ENCODE measurements at places on chromosomes 6 and 20. TPM values are rescaled to one million over a fixed set of nuclear protein-coding genes. Genes with fewer than 3 reads are reported as not detected.

The KCNK15 gene
- 0.22 TPM for total RNA-seq

The MUC21 gene
- not detected for total RNA-seq

The NOX3 gene
- total RNA-seq, result not detected

The MYBL2 gene
- 190 TPM for total RNA-seq

The EIF6 gene
- total RNA-seq, result 114 TPM

The SLC22A7 gene
- not detected for total RNA-seq

The BIRC7 gene
- not detected for total RNA-seq

The BCKDHB gene
- 33.1 TPM for total RNA-seq

The MATN4 gene
- total RNA-seq, result 0.20 TPM

DNA sequence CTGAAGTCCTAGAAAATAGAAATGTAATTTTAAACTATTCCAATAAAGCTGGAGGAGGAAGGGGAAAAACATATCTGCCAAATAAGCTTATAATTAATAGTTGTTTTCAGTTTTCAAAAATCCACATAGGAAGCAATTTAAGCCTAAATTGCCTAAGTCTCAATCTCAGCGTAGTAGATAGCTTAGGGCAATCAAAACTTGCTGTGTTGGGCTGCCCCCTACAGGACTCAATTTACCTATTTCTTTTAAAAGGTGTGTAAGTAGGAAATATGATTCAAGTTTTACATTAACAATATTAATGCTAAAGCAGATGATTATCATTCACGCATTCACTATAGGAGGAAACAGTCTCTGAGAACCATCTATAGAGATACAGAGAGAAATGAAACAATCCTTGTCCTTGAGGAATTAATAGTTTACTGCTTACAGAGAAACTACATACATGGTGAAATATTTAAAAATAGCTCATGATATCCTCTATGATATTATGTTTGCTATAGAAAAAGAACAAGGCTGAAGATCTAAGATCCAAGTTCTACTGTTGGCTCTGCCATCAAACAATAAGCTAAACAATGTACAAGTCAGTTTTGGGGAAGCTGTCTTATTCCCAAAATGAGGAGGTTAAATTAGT lies 102.1 kb downstream of the ATG5 start:
- DNase-seq, result peak; percentile 71

- no peak for DNase-seq
These were observed 119.4 kb downstream of the NCOA3 start for GRCh38 chr20:47620808-47621805.

- peak; percentile 63 for DNase-seq
These were observed 16.2 kb upstream of the CLDN20 start for GRCh38 chr6:155247618-155248007.

- DNase-seq, result no peak
These were observed 60.8 kb downstream of the STX11 start for GRCh38 chr6:144211160-144211559.

DNA sequence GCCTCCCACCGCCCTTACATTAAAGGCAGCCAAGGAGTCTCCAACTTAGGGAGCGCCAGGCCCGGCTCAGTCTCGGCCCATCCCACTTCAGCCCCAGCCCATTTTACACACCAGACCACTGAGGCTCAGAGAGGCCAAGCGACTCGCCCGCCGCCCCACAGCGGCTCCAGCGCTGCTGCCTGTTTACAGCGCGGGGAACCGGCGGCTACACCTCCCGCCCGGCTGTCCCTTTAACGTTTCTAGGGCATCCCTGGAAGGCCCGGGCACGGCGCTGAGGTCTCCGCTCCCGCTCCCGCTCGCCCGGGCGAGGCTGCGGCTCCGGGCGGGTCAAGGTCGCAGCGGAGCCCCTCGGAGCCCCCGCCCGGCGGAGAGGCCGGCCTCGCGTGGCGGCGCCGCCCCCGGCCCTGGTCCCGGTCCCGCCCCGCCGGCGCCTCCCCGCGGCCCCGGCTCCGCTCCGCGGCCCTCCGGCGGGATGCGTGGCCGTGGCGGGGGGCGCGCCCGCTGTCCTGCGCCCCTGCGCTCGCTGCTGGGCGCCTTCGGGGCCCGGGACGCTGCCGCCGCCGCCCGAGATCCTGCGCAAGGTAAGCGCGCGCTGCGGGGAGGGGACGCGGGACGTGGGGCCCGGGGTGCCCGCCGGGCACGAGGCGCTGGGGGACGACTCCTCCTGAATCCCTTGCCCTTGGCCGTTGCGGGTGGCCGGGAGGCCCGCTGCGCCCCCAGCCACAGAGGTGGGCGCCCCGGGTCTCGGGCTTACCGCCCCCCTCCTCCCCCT lies 27.1 kb upstream of the PHACTR3 start:
- peak; percentile 58 for DNase-seq

- DNase-seq, result peak; percentile 83
These were observed 118.4 kb downstream of the FARS2 start for GRCh38 chr6:5379647-5380242.

GRCh38 chr20:8361006-8361652 lies 229.1 kb downstream of the PLCB1 start:
- no peak for DNase-seq

DNA sequence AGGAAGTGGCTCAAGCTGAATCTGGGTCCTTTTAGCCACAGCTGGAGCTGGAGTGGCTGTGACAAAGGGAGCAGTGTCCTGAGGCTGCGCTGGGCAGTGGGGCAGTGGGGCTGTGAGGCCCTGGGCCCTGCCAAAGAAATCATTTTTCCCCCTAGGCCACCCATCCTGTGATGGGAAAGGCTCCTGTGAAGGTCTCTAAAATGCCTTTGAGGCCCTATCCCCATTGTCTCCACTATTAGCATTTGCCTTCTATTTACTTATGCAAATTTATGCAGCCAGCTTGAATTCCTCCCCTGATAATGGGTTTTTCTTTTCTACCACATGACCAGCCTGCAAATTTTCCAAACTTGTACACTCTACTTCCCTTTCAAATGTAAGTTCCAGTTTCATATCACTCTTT lies 539.2 kb downstream of the MEI4 start:
- DNase-seq, result no peak

GRCh38 chr6:159800141-159800865 lies at the start of gene PNLDC1:
Gene PNLDC1 (plus strand): TSS chr6:159800276. CDS start chr6:159800308, 32 bp downstream.
- no peak for DNase-seq

GRCh38 chr20:46661659-46662058 lies 10.4 kb upstream of the SLC13A3 start:
- DNase-seq, result no peak

DNA sequence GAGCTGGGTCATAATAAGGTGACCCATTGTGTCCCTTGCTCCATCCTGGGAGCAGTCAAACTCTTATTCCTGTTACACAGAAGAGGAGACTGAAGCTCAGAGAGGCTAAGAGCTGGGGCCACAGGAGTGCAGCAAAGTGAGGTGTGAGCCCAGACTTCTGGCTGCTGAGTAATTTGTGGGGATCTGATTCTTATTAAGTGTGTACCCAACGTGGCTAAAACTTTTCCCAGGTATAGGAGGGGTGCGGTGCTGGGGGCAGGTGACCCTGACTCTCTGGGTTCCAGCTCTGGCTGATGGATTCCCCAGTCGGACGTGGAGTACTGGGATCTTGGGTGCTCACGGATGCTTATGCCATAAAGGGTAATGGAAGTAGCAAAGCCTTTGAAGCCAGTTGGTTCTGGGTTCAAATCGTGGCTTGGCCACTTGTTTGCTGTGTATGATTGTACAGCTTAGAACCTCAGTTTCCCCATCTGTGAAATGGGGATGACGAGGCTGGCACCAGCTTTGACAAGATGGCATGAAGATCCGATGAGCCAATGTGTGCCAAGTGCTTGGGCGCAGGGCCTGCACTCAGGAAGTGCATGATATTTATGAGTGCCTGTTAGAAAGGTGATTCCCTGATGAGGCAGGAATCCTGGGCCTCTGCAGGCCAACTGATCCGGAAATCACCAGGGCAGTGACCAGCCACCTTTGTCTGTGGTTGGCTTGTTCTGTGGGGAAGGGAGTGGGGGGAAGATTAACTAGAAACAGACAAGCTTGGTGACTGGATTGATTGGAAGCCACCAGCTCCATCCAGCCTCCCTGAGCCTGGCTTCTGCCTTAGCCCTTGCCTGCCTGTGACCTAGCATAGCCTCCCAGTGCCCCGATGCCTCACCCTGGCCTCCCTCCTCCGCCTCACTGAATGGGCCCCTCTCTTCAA lies 6.0 kb downstream of the SRC start:
- peak; percentile 36 for DNase-seq

DNA sequence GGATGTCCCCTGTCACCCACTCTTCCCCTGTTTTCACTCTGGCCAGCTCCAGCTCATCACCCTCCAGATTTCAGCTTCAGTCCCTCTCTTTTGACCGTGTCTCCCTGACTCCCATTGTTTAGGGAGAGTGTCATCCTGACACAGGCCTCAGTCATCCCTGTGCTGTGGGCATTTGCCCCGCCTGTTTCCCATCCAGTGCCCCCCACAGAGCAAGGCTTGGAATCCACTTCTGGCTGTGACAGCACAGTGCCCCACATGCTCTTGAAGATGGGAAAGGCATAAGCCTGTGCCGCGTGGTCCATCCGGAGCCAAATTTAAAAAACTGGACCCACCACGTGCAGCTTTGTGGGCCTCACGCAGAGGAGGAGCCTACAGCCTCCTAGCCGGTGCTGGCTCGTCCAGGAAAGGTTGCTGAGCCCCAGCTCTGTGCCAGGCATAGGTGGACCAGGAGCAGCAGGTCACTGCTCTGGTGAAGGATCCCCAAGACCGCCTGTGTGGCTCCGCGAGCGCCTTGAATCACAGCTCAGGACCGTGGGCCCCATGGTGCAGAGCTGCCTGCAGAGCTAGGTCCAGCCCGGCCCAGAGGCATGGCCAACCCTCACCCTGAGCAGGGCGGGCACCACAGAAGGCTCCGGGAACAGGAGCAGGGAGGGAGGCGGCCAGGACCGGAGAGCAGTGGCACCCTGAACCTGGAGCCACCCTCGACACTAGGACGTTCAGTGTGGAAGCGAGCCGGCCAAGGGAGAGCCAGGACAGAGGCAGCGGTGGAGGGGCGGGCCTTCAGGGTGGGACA lies 172.8 kb downstream of the CDH4 start:
- DNase-seq, result no peak

DNA sequence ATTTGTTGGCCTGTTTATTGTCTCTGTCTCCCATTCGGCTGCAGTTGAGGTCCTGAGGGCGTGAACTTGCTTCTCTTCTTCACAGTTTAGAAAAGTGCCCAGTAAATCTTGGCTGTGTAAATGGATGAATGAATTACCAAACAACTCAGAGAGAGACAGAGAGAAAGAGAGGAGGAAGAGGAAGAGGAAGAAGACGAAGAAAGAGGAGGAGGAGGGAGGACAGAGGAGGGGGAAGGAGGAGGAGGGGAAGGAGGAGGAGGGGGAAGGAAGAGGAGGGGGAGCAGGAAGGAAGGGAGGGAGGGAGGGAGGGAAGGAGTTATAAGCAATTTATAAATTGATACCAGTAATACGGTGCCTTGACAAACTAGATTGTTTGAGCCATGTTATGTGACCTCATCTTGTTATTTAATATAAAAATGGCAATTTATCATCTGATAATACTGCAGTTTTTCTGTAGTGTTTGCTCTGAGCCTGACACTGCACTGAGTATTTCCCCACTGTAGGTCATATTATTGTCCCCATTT lies 18.7 kb downstream of the HCK start:
- no peak for DNase-seq

GRCh38 chr6:156421933-156422332 lies 355.2 kb upstream of the ARID1B start:
- DNase-seq, result no peak

DNA sequence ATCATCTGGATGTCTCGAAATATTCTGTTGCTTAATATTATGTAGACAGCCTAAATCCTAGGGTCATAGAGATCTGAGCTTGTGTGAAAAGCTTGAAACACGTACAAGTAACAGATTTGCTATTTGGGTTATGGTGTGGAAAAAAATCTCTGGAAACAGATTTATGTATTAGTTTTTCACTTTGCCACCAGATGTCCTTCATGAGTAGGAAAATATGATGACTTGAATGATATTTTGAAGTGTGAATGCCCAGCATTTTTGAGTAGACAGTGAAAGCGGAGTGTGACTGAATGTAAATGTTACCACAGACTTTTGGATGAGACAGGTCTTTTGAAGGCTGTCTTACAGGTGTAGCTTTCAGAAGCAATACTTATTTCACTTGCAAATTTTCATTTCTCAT lies 4.2 kb upstream of the BMP6 start:
- DNase-seq, result no peak

- DNase-seq, result no peak
These were observed 62.2 kb downstream of the SLC22A23 start for GRCh38 chr6:3394671-3395070.

DNA sequence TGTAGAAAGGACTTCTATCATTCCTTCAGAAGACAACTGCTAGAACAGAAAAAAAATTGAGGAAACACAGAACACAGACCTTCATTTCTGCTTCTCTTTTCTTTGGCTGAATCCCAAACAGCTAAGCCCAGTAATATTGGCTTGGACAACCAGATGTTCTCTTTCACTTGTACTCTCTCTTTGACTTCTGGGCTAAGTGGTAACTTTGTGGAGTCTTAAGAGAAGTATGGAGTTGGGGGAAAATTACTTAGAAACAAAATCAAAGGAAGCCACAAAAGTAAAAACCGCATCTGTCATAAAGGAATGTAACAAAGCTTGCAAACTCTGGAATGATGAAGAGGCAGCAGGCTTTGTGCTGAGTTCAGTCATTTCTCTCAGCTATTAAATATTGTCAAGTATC lies 587.5 kb downstream of the CBLN4 start:
- DNase-seq, result no peak

DNA sequence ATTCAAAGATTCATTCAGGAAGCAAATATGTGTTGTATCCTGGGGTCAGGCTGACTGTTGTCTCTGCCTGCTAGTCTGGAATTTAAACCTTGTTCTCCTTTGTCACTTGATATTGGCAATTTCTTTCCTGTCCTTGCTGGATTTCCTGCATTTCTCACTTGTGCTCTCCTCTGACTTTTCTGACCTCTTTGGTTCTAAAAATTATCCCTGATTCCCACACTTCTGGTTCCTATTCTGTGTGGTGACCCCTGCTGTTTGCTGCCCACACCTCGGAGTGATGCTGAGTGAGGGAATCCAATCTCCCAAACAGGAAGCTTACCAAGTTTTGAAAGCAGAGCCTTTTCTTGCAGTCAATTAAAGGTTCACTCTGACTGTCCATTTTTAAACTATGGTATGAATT lies 345.3 kb downstream of the CDKAL1 start:
- DNase-seq, result no peak

DNA sequence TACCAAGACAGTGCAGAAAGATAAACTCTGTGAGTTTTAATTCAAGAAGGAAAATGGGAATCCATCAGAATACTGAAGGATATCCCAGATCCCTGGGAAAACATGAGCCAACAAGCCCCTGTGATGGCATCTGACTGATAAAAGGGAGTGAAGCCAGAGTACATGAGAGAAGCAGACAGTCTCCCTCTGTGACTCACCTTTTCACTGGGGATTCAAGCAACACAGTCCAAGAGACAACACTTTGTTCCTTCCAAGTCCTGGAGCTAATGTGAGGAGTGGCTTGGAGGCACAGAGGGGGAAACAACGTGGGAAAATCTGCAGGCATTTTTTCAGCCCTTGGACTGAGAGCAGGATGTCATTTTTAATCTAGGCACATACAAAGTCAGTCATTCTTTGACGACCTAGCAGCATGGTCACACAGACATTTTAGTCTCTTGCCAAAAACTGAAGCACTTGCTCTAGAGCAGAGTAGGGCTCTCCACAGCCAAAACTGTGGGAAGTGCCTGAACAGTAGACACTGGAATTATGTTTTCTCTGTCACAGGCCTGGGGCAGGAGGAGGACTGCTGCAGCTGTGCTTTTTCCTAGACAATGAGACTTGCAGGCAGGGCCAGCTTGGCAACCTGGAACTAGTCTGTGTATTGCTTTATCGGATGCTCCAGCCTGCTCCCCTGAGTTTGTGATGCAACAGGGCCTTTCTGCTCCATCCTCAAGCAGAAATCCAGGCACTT lies 465.0 kb upstream of the GJE1 start:
- peak; percentile 33 for DNase-seq
